Immature natural killer cell (primary cell): ENCODE measurements at places on chromosomes 2 and 18.

- H3K4me1 ChIP-seq = peaks cover 2% of the 10 kb centered on the region
- peaks cover 19% of the 10 kb centered on the region for H3K36me3 ChIP-seq
- no peak for DNase-seq
- no peaks in the 10 kb centered on the region for H3K27me3 ChIP-seq
Measured at GRCh38 chr2:201358684-201359083, 1.5 kb upstream of the FLACC1 start.

DNA sequence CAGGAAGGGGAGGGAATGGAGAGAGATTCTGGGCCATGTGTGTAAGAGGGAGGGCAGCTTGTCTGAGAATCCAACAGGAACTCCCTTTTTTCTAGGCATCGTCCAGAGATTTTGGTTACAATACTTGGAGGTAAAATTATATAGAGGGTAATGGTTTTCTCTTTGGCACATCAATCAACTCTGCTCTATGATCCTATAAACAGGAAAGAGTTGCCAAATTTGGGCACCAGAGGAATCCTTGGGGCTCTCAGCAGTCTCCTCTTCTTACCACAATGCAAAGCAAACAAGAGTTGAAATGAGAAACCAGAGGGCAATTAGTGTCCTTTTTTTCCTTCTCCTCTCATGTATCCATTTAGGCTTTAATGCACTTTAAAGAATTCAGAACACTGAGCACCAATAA lies 243.4 kb downstream of the SLC8A1 start:
- H3K27me3 ChIP-seq = no peaks in the 10 kb centered on the region
- no peaks in the 10 kb centered on the region for H3K4me1 ChIP-seq
- H3K27ac ChIP-seq = no peak overlapping the region
- no peak overlapping the region for H3K4me3 ChIP-seq
- DNase-seq = no peak

DNA sequence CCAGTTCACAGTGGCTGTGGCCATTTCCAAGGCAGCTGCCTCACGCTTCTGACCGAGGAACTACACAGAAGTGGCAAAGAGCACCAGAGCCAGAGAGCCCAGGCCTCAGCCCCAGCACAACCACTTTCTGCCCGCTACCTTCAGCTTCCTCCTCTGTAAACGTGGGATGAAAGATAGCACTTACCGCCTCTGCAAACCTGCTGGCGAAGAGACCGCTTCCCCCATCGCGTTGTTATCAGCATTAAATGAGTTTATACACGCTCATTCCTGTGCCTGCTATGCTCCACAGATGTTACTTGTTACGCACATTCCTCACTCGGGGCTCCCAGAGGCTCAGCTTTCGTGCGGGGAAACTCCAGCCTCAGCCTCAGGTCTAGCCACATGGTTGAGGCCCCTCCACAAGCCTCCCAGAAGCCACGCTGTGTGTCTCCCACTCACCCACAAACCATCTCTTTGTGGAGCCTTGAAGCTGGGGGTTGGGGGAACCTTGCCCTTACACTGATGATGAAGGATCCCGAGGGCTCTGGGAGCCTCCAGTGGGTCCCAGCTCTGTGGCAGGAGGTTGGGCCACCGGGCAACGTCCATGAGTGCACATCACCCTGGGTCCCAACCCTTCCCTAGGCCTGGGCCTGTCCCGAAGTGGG lies 63.3 kb upstream of the SMAD7 start:
- H3K4me1 ChIP-seq = no peaks in the 10 kb centered on the region
- H3K27me3 ChIP-seq = no peaks in the 10 kb centered on the region
- no peak for DNase-seq

- no peaks in the 10 kb centered on the region for H3K36me3 ChIP-seq
- peaks cover 28% of the 10 kb centered on the region for H3K4me1 ChIP-seq
- H3K4me3 ChIP-seq = no peak overlapping the region
- no peak for DNase-seq
Measured at GRCh38 chr2:37767959-37768925, 96.8 kb upstream of the CDC42EP3 start.

GRCh38 chr18:74407888-74408287 lies 49.2 kb downstream of the DIPK1C start:
- peaks cover 19% of the 10 kb centered on the region for H3K4me1 ChIP-seq
- H3K4me3 ChIP-seq = peak overlapping the region; percentile 51
- H3K27me3 ChIP-seq = peaks cover 8% of the 10 kb centered on the region

DNA sequence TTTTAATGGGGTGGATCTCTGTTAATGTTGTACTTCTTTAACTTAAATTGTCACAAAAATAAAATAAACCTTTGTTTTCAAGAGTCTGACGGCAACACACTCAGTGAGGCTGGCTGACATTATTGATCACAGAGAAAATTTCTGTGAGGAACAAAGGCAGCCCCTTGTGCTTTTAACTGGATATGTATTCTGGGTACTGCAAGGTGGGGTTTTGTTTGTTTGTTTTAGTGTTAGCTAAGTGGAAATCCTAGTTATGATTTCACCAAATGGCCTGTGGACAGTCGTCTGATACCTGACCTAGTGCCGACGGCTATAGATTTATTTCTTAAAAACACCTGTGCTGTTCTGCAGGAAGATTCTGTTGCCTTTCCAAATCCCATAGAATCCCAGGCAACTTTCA lies 1329.5 kb upstream of the ZEB2 start:
- H3K27me3 ChIP-seq = peaks cover 2% of the 10 kb centered on the region
- H3K4me1 ChIP-seq = no peaks in the 10 kb centered on the region
- no peak overlapping the region for H3K4me3 ChIP-seq
- DNase-seq = no peak
- H3K27ac ChIP-seq = no peak overlapping the region

- H3K36me3 ChIP-seq = no peaks in the 10 kb centered on the region
- H3K27me3 ChIP-seq = no peaks in the 10 kb centered on the region
- no peak for DNase-seq
- H3K27ac ChIP-seq = no peak overlapping the region
Measured at GRCh38 chr2:33000986-33001385, 54.2 kb downstream of the LTBP1 start.
